Heart left ventricle (tissue), 16 donors: ENCODE measurements at places on chromosomes 2 and 18. TPM values are rescaled to one million over a fixed set of nuclear protein-coding genes. Genes with fewer than 3 reads are reported as not detected.

DNA sequence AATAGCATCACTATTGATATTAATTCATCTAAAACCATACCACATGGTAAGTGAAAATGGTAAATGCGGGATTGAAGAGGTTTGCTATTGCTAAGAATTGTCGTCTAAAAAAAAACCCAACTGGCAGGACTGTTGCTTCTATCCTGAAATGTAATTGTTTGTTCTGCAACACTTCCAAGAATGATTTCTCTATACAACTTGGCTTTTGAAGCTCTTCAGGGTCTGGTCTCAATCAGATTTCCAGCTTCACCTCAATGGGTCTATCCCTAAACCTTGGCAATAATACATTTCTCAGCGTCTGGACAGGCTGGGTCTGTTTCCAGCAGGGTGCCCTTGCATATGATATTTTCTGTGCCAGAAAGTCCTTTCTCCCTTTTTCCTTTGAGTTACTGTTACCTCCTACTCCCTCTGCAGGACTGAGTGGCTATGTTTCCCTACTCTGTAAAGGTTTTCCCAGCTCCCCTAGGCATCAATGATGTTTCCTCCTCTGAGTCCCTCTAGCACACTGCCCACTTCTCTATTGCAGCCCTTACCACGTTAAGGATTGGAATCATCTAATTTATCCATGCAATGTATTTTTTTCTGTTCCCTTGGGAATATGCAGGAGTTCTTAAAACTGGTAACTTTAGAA, 118.2 kb upstream of the REV1 start:
- no peak overlapping the region for H3K27ac ChIP-seq
- H3K27me3 ChIP-seq, result no peaks in the 10 kb centered on the region
- no peaks in the 10 kb centered on the region for H3K4me1 ChIP-seq
- H3K36me3 ChIP-seq, result no peaks in the 10 kb centered on the region
- no peak for DNase-seq
- H3K4me3 ChIP-seq, result no peak overlapping the region

GRCh38 chr18:35005963-35006577, 35.1 kb upstream of the MAPRE2 start:
- no peak overlapping the region for H3K27ac ChIP-seq
- no peaks in the 10 kb centered on the region for H3K4me1 ChIP-seq
- H3K27me3 ChIP-seq, result no peaks in the 10 kb centered on the region
- H3K36me3 ChIP-seq, result no peaks in the 10 kb centered on the region

DNA sequence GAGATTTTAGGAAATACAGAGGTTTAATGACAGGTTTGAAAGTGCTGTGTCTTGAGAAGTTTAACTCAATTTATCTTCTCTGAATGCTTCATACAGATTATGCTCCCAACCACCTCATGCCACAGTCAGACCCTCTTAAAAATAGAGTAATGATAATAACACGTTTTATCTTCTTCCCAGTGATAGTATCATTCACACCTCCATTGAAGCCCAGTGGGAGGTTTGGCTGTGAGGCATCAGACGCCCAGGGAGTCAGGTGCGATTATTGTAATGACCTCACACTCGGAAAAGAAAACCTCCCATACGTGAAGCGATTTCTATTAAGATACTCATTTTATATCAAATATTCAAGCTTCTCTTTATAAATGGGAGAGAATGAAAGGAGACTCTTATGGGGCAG, 366.3 kb downstream of the SETBP1 start:
- DNase-seq, result no peak
- no peaks in the 10 kb centered on the region for H3K36me3 ChIP-seq
- no peaks in the 10 kb centered on the region for H3K4me1 ChIP-seq
- no peaks in the 10 kb centered on the region for H3K27me3 ChIP-seq

DNA sequence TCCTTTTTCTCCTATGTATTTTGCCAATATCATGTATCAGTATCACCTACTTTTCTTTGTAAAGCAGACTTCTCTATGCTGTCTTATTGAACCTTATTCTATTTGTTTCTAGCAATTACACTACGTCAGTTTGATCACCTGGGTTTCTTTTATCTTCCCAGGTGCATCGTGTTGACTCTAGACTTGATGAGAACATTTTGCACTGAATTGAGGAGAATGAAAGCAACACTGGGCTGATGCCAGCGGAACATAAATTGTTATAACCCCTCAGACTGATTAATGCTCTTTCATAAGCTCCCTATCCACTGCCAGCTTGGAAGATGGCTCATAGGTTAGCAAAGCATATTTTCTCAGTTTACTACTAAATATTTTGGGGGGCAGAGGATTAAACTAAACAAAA, 140.6 kb downstream of the EPHA4 start:
- peaks cover 5% of the 10 kb centered on the region for H3K4me1 ChIP-seq
- H3K27me3 ChIP-seq, result no peaks in the 10 kb centered on the region
- no peak overlapping the region for H3K27ac ChIP-seq
- peaks cover 80% of the 10 kb centered on the region for H3K36me3 ChIP-seq
- no peak overlapping the region for H3K4me3 ChIP-seq

GLI2 gene
- total RNA-seq, result 1.8 TPM

EGR4 gene
- total RNA-seq, result not detected
